Stimulated activated CD8-positive, alpha-beta memory T cell treated with anti-CD3 and anti-CD28 coated beads, Interleukin-7, amount 100 ng/mL, for 24 hours (primary cell): ENCODE measurements at places on chromosomes 13 and 19.

GRCh38 chr13:28623782-28624706, 34.9 kb upstream of the POMP start:
- DNase-seq: no peak

DNA sequence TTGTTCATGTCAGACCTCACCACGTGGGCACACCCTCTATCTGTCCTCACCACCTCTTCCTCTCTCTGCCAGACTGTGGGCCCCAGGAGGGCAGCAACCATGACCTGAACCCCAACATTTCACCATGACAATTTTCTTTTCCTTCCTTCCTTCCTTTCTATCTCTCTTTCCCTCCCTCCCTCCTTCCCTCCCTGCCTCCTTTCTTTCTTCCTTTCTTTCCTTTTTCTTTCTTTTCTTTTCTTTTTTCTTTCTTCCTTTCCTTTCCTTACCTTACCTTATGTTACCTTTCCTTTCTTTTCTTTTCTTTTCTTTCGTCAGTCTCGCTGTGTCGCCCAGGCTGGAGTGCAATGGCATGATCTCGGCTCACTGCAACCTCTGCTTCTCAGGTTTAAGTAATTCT, 8.7 kb upstream of the FCER2 start:
- DNase-seq: no peak

GRCh38 chr19:24049537-24049936, 37.5 kb upstream of the ZNF254 start:
- no peak for DNase-seq

- no peak for DNase-seq
These were observed 22.8 kb downstream of the WTIP start for GRCh38 chr19:34504273-34504808.

DNA sequence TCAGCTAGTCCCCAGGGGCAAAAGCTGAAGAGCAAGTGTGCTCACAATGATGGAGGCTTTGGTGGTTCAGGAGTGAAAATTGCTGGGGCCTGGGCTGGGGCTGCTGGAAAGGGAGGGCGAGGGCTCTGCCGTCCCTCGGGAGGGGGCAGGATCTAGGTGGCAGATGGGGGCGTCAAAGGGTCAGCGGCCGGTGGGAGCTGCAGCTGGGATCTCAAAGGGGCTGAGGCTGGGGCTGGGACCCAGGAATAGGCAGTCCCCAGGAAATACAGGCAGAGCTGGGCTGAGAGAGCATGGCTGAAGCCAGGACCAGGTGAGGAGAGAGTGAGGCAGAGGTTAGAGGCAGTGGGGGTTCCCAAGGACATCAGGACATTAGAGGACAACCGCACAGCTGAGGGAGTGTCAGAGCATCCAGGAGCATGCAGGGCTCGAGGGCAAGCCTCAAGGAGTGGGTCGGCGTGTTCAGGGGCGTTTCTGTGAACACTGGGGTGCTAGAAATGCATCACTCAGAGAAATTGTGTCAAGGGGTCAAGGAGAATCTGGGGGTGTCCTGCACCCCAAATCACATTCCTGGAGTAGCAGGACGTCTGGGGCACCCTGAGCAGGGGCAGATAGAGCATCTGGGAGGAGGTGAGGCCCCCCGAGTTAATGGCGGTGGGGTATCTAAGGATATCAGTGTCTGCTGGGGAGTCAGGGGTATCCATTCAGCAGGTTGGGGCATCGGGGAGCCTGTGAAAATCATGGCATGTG, 1.2 kb upstream of the SYNE4 start:
- no peak for DNase-seq

DNA sequence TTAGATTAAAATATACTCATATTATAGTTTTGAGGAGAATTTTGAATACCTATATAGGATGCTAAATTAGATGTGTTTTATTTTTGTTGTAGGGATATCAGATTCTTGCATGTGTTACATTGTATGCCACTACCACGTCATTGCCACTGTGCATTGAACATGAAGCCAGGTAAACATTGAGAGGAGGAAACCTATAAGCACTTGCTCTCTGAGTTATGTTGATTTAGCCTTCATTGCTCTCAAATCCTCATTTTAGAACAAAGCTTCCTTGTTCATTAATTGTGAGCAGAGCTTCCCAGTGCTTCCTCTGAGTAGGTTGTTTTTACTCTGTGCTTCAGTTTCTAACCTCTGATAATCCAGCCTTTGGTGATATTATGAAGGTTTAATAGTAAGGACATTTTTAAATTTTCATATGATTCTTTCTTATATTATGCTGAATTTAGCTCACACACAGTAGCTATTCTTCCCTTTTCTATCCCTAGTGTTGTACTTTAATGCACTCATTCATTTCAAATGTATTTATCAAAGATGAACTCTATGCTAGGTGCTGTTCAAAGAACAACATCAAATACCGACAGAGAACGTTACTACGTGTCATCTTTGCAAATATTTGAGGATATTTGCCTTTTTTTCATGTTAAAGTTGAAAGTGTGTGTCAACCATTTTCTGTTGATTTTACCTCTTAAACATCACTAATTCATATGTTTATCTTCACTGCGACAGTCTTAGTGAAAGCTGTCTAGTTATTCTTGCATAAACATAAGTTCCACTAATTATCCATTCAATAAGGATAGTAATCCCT, 1448.0 kb upstream of the MIR17HG start:
- no peak for DNase-seq
